ENCODE measurements at places on chromosomes 16 and 17.

DNA sequence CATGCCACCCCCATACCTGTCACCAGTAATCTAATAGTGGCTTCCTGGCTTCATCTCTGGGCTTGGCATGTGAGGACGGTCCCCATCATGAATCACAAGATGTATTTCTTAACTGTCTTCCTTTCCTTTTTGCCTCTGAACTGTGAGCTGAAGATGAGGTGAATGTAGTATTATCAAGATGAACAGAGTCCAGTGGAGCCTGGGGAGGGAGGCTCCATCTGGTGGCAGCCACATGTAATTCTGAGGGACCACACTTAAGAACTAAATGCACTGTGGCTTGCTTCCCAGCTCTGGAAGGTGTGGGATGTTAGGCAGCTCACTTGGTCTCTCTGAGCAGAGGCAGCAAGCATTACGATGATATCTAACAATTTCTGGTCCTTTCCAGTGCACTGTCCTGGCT is 354.9 kb upstream of the ASIC2 start:
- DNase-seq, result no peak

DNA sequence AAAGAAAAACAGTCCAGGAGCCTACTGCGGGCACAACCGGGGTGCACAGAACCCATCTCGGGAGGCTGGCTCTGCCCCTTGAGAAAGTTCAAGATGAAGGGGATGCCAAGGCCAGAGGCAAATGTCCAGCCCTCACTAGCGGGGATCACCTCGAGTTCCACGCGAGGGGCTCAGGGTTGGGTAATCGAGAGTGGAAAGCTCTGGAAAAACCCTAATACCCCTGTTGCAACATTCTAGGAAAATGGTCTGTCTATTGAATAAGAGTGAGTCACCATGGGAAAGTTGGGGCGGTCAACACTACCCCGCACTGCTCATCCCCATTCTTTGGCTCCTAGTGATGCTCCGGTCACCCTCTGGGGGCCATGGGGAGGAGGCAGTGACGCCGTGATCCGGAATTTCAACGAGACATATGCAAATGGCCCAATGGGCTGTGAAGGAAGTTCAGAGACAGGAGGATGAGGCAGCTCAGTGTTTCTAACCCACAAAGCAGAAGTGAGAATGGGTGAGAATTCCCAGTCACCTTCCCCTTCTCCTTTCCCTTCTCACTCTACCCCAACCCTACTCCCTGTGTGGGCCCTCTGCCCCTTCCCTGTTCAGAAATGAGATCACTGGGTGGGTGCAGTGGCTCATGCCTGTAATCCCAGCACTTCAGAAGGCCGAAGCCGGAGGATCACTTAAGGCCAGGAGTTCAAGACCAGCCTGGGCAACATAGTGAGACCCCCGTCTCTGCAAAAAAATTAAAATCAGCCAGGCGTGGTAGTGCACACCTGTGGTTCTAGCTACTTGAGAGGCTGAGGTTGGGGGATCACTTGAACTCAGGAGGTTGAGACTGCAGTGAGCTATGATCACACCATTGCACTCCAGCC is 22.4 kb downstream of the SOCS3 start:
- no peak for DNase-seq

DNA sequence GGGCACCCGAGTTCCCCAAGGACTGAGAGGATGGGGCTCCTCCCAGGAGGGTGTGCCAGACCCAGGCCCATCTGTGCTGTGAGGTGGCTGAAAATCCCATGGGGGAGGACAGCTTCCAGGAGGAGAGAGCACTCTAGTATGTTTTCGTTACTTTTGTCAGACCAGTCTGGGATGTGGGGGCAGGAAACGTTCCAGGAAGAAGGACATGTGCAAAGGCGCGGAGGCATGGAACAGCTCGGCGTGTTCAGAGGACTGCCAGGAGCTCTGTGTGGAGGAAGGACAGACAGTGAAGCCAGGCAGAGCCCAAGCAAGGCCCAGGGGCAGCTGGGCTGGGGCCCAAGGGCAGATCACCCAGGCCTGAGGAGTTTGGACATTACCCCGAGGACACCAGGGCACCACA is 7.0 kb downstream of the CA4 start:
- no peak for DNase-seq

DNA sequence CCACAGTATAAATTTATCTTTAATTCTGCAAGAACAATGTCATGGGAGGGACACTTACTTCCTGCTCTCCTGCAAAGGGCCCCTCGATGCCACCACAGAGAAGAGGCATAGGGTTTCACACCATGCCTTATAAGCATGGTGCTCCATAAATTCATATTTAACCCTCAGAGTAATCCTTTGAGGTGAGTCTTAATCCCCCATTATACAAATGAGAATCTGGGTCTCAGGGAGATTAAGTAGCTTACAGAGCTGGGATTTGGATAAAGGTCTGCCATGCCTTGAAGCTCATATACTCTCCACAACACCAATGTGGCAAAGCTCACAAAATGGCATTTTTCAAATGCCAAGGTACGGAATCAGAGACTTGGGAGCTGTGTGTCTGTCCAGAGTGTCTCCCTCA is 268.5 kb upstream of the CCL2 start:
- no peak for DNase-seq

DNA sequence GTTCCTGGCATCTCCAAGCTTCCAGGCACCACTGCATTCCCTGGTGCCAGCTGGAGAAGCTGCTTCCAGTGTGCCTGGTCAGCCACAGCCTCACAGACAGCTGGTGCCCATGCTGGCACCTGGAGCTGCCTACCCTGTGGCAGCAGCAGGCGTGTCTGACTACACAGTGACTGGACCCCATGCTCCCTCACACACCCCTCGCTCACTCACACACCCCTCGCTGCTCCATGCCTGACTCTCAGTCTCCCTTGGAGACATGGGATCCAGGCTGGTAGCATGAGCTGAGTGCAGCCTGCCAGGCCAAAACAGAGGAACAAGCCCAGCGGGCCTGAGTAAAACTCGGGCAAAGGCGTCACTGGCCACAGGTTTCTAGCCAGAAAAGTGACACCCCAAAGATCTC is 59.1 kb upstream of the SMIM36 start:
- DNase-seq, result peak; percentile 21

GRCh38 chr16:82761236-82761635 is 134.5 kb downstream of the CDH13 start:
- no peak for DNase-seq

Measured in C1 segment of cervical spinal cord (tissue), 14 donors.